Muscle of leg (tissue), 16 donors: ENCODE measurements at places on chromosomes 16 and 17. TPM values are rescaled to one million over a fixed set of nuclear protein-coding genes. Genes with fewer than 3 reads are reported as not detected.

DNA sequence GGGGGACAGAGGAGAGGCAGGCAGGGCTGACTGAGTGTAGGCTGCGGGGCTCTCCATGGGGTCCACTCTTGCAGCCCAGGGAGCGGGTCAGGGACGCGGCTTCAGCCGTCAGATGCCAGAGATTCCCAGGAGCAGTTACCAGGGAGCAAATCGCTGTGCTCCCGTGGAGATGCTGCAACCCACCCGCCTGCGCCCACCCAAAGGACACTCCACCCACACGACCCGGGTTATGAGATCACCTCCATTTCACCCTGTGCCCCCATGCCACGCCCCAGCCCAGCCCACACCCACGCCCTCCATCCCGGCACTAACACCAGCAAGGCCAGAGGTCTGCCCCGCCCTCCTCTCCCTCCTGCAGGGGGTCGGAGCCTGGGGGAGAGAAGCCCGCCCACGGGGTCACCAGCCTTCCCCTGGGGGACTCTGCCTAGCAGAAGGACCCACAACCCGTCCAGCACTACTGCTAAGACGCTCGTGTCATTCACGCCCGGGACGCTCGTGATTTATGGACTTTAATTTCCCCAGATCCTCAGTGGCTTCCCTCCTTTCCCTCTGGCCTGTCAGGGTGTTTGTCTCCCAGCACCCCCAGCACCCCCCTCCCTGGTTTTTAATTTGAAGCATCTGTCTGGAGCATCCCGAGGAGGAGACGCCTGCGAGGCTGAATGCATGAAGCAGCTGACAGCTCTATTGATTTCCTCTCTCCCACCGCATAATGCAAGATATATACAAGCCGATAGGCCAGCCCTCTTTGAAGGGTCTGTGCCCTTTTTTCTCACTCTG is 6.7 kb upstream of the RPL38 start:
- no peak overlapping the region for H3K4me3 ChIP-seq
- H3K27ac ChIP-seq, result no peak overlapping the region
- peaks cover 39% of the 10 kb centered on the region for H3K27me3 ChIP-seq
- no peak for DNase-seq
- no peaks in the 10 kb centered on the region for H3K36me3 ChIP-seq
- peaks cover 47% of the 10 kb centered on the region for H3K4me1 ChIP-seq

- H3K27me3 ChIP-seq, result no peaks in the 10 kb centered on the region
- no peak for DNase-seq
- no peaks in the 10 kb centered on the region for H3K4me1 ChIP-seq
- no peak overlapping the region for H3K27ac ChIP-seq
- H3K4me3 ChIP-seq, result no peak overlapping the region
- no peaks in the 10 kb centered on the region for H3K36me3 ChIP-seq
These were observed 140.2 kb downstream of the MSI2 start for GRCh38 chr17:57396511-57396921.

GRCh38 chr17:79162012-79162963 is 87.7 kb downstream of the ENGASE start:
- H3K27me3 ChIP-seq, result peaks cover 34% of the 10 kb centered on the region
- no peaks in the 10 kb centered on the region for H3K4me1 ChIP-seq
- no peak overlapping the region for H3K27ac ChIP-seq
- no peak overlapping the region for H3K4me3 ChIP-seq
- no peaks in the 10 kb centered on the region for H3K36me3 ChIP-seq
- DNase-seq, result no peak

GRCh38 chr17:69326377-69327059 is 415 bp downstream of the ABCA5 start:
- H3K4me3 ChIP-seq, result peak overlapping the region; percentile 74
- H3K36me3 ChIP-seq, result no peaks in the 10 kb centered on the region
- no peaks in the 10 kb centered on the region for H3K27me3 ChIP-seq

DNA sequence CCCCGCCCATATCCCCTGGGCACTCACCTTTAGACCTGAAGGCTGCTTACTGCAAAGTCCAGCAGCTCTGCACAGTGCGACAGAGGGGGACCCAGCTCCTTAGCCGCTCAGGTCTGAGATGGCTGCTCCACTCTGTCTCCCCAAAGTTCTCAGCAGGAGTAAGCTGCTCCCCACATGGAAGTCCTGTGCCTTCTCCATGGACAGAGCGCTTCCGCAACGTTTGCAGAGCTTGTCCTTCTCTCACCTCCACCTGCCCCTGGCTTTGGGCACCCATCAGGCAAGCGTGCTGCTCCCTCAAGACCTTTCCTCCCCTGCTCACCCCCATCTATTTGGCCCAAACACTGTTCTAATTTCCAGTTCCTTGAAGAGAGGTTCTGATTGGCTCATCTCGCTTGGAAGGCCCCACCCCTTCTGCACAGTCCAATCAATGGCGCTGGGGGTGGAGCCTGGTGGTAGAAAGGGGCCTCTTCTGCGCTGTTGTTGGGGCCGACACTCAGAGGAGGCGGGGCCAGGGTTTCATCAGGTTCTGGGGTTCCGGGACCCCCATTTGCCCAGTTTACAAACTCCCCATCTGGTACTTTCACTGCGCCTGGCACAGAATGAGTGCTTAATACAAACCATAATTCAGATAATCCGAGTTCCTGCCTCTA is 137.2 kb downstream of the CYLD start:
- H3K27me3 ChIP-seq, result peaks cover 4% of the 10 kb centered on the region
- no peaks in the 10 kb centered on the region for H3K36me3 ChIP-seq
- no peak for DNase-seq
- H3K4me3 ChIP-seq, result no peak overlapping the region
- no peak overlapping the region for H3K27ac ChIP-seq
- peaks cover 7% of the 10 kb centered on the region for H3K4me1 ChIP-seq

- H3K36me3 ChIP-seq, result no peaks in the 10 kb centered on the region
- H3K4me1 ChIP-seq, result peaks cover 4% of the 10 kb centered on the region
- peak; percentile 65 for DNase-seq
- no peak overlapping the region for H3K4me3 ChIP-seq
These were observed 6.9 kb upstream of the C16orf78 start for GRCh38 chr16:49366669-49367068.

DNA sequence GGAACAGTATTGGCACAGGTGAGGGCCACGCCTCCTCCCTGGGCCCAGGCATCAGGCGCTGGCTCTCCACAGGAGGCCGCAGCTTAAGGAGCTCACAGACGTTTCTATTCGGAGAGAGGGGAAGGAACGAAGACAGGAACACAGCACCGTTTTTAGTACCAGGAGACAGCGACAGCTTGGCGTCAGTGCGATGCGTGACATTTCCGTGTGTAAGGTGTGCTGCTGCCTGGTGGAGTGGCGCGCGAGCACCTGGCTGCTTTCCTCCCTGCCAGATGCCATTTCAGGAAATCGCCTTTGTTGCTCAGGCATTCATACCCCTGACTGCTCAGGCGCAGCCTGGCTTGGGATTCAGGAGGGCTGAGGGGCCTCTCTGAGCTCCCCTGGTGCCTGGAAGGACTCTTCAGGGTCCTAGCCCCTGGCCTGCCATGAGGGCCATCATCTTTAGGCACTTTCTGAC is 367.5 kb downstream of the CPPED1 start:
- H3K4me3 ChIP-seq, result no peak overlapping the region
- no peak overlapping the region for H3K27ac ChIP-seq
- H3K4me1 ChIP-seq, result peaks cover 26% of the 10 kb centered on the region
- no peak for DNase-seq
- H3K36me3 ChIP-seq, result no peaks in the 10 kb centered on the region
- no peaks in the 10 kb centered on the region for H3K27me3 ChIP-seq

DNA sequence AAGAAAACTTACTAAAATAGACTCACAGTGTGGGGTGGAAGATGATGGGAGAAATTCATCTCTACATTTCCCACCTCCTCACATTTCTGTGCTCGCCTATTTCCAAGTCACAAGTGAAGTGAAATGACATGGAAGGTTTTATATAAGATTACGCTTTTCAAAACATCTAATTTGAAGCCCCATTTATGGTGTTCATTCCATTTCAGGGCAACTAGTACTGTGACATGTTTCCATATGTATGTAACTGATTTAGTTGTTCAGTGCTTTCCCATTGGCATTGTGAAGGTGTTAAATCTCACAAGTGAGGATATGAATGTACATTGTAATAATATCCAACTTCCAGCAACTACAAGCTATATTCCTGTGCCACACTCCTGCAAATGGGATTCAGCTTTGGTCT is 1174.8 kb downstream of the CDH11 start:
- H3K27me3 ChIP-seq, result no peaks in the 10 kb centered on the region
- DNase-seq, result no peak
- H3K4me1 ChIP-seq, result no peaks in the 10 kb centered on the region
- H3K36me3 ChIP-seq, result no peaks in the 10 kb centered on the region
- no peak overlapping the region for H3K27ac ChIP-seq

- peaks cover 7% of the 10 kb centered on the region for H3K36me3 ChIP-seq
- H3K4me3 ChIP-seq, result no peak overlapping the region
- H3K27me3 ChIP-seq, result no peaks in the 10 kb centered on the region
These were observed 26.3 kb downstream of the CEP112 start for GRCh38 chr17:66165537-66166123.

GRCh38 chr16:3074860-3075522 is 9.6 kb downstream of the IL32 start:
- peaks cover 7% of the 10 kb centered on the region for H3K4me1 ChIP-seq
- no peaks in the 10 kb centered on the region for H3K36me3 ChIP-seq
- H3K27me3 ChIP-seq, result no peaks in the 10 kb centered on the region

GRCh38 chr16:64882078-64882784 is 239.6 kb downstream of the CDH11 start:
- H3K27me3 ChIP-seq, result no peaks in the 10 kb centered on the region
- H3K4me3 ChIP-seq, result no peak overlapping the region
- H3K36me3 ChIP-seq, result no peaks in the 10 kb centered on the region
- peak; percentile 58 for DNase-seq
- no peaks in the 10 kb centered on the region for H3K4me1 ChIP-seq

DNA sequence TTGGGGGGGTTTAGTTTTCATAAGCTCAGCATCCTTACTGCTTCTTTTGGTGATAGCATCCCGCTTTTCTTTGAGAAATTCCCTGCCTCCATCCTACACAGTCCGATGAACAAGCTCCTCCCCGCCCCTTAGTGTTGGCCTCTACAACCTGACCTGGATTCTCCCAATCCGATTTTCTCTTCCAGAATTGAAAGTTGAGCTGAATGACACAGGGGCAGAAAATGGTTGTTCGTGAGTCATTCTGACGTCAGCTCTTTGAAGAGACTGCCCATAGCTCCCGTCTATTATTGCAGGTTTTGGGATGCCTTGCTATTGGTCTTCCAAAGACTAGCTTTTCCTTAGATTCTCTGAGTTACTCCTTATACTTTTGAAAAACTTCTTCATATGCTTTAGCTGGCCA is 279.7 kb downstream of the SLC39A11 start:
- no peaks in the 10 kb centered on the region for H3K27me3 ChIP-seq
- no peaks in the 10 kb centered on the region for H3K36me3 ChIP-seq
- no peak overlapping the region for H3K27ac ChIP-seq

GRCh38 chr16:89623511-89624261 is 10.2 kb downstream of the DPEP1 start:
- peaks cover 40% of the 10 kb centered on the region for H3K27me3 ChIP-seq
- H3K27ac ChIP-seq, result no peak overlapping the region
- peak; percentile 46 for DNase-seq
- H3K4me1 ChIP-seq, result peaks cover 2% of the 10 kb centered on the region

GRCh38 chr16:68790130-68790761 is 53.1 kb upstream of the TANGO6 start:
- H3K4me3 ChIP-seq, result no peak overlapping the region
- H3K36me3 ChIP-seq, result no peaks in the 10 kb centered on the region
- DNase-seq, result no peak

- no peaks in the 10 kb centered on the region for H3K27me3 ChIP-seq
- H3K27ac ChIP-seq, result no peak overlapping the region
These were observed 199.5 kb upstream of the CCL2 start for GRCh38 chr17:34055606-34056005.

GRCh38 chr16:88346680-88347505 is 35.9 kb upstream of the ZNF469 start:
- H3K27ac ChIP-seq, result no peak overlapping the region
- no peaks in the 10 kb centered on the region for H3K36me3 ChIP-seq
- peaks cover 8% of the 10 kb centered on the region for H3K4me1 ChIP-seq
- no peak overlapping the region for H3K4me3 ChIP-seq

GRCh38 chr16:49846800-49847199 is 9.1 kb downstream of the ZNF423 start:
- no peak for DNase-seq
- no peaks in the 10 kb centered on the region for H3K27me3 ChIP-seq
- H3K4me3 ChIP-seq, result no peak overlapping the region

DNA sequence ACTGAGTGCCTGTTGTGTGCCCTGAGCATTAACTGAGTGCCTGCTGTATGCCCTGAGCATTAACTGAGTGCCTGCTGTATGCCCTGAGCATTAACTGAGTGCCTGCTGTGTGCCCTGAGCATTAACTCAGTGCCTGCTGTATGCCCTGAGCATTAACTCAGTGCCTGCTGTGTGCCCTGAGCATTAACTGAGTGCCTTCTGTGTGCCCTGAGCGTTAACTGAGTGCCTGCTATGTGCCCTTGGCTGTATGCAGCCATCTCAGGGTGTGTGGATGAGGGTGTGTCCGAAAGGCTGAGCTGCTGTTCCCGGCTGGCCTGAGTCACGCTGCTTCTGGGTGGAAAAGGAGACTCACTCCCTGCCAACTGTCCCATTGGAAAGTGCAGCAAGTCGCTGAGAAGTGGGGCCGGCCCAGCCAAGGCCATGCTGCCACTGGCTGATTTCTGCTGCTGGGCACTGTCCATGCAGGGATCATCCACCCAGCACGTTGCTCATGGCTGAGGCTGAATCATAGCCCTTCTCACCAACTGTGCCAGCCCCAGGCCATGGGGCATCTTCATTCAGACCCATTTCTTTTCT is 113.8 kb downstream of the OR1D5 start:
- no peaks in the 10 kb centered on the region for H3K4me1 ChIP-seq
- H3K27me3 ChIP-seq, result peaks cover 2% of the 10 kb centered on the region
- no peak overlapping the region for H3K4me3 ChIP-seq
- H3K27ac ChIP-seq, result no peak overlapping the region

DNA sequence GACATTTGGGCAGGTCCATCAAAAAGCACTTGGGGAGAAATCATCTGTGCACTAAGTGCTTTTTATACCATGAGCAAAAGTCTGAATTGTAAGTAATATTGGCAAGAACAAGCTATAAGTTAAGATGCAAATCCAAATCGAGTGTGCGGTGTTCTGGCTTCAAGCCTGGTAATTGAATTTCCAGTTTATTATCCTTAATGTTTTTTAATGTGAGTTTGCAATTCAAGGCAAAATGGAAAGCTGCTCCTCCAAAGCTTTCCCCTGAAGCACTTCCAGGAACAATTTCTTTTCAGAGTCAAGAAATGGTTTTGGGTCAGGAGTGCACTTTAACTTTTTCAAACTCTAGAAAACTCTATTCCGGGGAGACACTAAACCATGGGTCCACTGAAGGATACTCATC is 445.7 kb downstream of the TOX3 start:
- H3K4me1 ChIP-seq, result no peaks in the 10 kb centered on the region
- H3K36me3 ChIP-seq, result no peaks in the 10 kb centered on the region
- no peaks in the 10 kb centered on the region for H3K27me3 ChIP-seq
- peak; percentile 87 for DNase-seq

NPIPA2 gene
- total RNA-seq, result 0.31 TPM

MAPT gene
- 4.0 TPM for total RNA-seq

HEATR9 gene
- not detected for total RNA-seq

MAP2K6 gene
- total RNA-seq, result 22.8 TPM

MT1M gene
- total RNA-seq, result 2.4 TPM

SLC12A3 gene
- total RNA-seq, result 0.04 TPM

CDRT15 gene
- total RNA-seq, result not detected

GRB7 gene
- 0.40 TPM for total RNA-seq

CMIP gene
- 5.5 TPM for total RNA-seq

PNMT gene
- total RNA-seq, result 3.2 TPM

SOX9 gene
- total RNA-seq, result 2.8 TPM

EMC6 gene
- total RNA-seq, result 16.8 TPM
